Stimulated activated naive CD4-positive, alpha-beta T cell (primary cell): ENCODE measurements at places on chromosomes 16 and 17.

- DNase-seq, result peak; percentile 51
Measured at GRCh38 chr16:8936421-8936820, 27.3 kb downstream of the USP7 start.

- DNase-seq, result no peak
Measured at GRCh38 chr17:76500747-76501017, 541 bp downstream of the RHBDF2 start.

DNA sequence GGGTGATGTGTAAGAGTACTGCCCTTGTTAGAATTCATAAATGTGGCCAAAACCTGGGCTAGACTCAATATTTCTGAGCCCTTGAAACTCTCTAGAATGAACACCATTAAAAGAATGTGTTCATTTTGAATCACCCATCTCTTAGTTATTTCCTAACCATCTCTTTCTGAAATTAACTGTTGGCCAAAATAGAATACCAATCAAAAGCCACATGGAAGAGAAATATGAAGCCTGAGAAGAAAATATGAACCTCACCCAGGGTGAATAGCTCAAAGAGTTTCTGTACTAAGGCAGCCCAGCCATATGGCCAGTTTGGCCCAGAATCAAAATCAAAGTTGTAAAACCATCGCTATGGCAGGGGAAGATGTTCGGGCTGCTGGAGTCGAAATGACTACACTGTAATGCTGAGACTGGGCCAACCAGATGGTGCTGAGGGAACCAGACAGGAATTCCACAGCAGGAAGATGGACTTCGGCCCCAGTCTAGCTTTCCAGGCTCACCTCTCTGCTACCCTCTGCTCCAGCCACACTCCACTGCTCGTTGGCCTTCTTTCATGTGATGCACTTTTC is 154.3 kb upstream of the ZFHX3 start:
- DNase-seq, result no peak

GRCh38 chr16:13835935-13836730 is 83.8 kb upstream of the ERCC4 start:
- no peak for DNase-seq

GRCh38 chr17:5355421-5356129 is 63.9 kb downstream of the NUP88 start:
- DNase-seq, result no peak

DNA sequence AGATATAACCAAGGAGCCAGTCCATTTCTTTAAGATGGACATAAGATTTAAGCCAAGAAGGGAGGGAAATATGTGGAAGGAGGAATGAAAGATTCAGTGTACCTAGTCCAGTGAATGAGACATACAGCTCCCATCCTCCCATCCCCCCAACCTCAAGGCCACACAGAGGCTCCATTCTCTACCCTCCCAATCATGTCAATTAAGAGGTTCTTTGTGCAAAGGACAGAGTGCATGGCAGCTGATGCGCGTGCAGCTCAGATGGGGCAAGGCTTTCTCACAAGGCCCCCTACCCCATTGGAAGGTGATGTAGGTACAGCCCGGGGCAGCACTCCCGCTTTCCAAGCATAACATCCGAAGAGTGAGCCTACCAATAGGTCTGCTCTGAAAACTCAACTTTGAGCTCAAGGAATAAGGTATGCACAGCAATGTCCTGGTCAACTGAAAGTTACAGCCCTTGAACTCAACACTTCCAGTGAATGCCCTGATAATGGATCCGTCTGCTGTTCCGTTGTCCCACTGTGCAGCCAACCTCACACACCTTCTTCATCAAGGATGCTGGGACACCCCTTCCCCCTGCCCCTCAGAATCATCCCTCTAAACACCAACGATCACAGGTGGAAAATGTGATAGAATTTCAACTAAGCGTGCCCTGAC is 458.1 kb downstream of the SOX9 start:
- DNase-seq, result no peak

GRCh38 chr16:6038941-6039645 is 941.5 kb upstream of the EEF2KMT start:
- DNase-seq, result no peak

DNA sequence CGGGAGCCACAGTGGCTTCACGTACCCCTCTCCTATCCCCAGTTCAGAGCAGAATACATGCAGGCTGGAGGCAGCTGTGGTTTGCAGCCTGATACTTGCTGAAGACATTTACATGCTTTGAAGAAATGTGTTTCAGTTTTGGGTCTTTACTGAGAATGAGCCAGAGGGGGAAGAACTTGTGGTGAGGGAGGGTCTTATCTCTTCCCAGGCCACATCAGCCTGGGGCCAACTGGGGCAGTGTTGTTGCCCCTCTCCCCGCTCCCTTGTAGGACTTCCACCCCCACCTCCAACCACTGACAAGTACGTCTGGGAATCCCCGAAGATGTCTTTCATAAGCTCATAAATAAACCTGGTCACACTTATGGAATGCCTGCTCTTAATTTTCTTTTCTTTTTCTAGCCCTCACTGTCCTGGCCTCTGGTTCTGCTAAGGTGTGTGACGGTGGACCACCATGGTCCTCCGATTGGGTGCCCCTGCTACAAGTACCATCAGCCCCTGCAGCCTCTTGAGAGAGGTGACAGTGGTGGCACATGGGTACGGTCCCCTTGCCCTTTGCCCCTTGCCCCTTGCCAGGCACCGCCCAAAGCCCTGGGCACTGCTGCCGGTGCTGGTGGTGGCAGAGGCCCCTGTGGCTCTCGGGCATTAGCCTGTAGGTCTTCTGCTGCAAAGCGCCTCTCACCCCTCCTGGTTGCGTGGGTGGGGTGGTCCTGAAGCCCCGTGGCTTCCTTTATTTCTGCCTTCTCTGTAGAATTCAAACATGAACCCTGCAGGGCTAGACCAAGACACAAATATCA is 144.8 kb upstream of the RPH3AL start:
- DNase-seq, result no peak

GRCh38 chr16:54286090-54286365 is 559 bp downstream of the IRX3 start:
- DNase-seq, result no peak

GRCh38 chr17:64506576-64507412 is at the start of gene CEP95:
Gene CEP95, plus strand, starts transcription at chr17:64506977. Its CDS starts 121 bp downstream, at chr17:64507098.
- DNase-seq, result peak; percentile 89

GRCh38 chr17:17239832-17240231 is 2.9 kb upstream of the FLCN start:
- no peak for DNase-seq

GRCh38 chr17:20999841-21000532 is 42.8 kb downstream of the USP22 start:
- DNase-seq, result no peak

DNA sequence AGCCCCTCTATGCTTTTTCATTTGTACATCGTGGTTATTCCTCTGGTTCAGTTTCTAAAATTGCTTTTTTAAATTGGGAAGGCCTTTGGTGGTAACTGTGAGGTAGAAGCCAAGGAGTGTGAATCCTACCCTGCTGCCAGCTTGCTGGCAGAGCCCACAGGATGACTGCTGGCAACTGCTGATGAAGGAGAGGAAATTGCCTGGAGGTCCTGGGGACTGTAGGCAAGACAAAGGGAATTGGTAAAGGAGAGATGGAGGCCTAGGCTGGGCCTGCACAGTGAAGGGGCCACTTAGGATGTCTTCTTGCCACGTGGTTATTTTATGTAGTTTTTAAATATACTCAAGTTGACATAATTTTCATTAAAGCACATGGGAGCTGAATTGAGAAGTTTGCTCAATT is 15.8 kb downstream of the C17orf58 start:
- DNase-seq, result no peak

DNA sequence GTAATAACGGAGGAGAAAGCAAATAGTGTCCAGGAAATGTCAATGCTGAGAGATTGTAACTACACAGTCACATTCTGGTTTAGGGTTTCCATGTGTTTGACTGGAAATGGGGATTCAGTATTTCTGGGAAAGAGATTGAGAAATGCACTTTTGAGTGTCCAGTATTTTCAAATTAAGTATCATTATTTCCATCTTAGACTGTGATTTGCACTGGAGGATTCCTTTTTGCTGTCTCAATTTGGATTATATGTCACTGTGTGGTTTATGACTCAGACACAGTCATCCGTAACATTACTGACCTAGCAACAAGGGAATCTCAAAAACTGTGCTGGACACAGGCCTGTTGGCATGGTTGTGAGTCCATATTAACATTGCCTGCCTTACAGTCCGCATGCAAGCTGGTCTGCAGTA is 681.4 kb downstream of the CDH11 start:
- DNase-seq, result no peak

DNA sequence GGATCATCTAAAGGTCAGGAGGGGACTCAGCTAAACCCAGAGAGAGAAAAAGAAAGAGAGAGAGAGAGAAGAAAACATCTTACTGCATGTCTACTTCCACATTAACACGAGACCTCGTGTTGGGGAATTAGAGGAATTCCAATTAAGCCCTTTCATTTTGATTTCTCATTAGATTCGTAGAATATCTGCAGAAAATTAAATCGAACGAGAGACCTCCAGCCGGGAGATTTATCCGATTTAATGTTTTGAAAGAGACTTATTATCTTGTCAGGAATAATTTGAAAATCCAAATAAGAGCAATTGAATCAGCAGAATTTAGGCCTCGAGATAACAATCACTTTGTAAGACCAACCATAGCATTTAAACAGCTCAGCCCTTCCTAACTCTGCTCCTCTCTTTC is 175.6 kb downstream of the ABCC12 start:
- no peak for DNase-seq

DNA sequence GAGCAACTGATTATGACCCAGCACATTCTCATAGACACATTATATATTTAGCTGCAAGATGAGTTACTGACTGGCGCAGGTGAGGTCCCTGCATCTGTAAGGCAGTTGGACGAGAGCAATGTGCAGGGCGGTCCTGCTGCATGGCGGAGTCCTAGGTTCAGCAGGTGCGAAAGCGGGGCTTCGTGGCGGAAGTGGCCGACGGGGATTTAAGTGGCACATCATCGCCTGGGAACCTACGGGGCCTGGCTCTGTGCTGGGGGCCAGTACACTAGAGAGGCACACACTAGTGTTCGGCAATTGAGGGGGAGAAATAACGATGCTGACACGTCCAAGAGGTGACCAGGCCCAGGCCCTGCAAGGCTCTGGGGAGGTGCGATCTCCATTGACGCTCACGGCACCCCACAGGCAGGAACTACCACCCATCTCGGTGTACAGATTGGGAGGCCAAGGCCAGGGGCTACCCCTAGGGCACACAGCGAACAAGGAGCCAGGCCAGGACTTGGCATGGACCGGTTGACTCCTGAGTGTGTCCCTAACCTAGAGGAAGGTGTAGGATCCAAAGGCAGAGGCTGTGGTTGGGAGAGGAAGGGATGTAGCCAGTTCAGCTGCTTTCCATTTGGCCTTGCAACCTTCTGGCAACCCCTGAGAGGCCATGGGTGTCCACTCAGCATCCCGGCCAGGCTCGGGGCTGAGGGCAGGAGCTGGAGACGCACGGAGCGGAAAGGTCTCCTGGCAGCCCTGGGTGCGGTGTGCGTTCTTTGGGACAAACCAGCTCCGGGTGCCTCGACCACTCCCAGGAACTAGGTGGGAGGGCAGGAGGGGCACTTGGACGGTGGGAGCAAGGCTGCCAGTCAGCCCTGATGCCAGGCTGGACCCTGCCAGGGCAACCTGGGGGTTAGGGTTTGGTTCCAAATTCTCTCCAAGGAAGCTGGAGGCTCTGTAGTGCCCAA is 103.9 kb upstream of the CREBBP start:
- no peak for DNase-seq

GRCh38 chr16:89616623-89617022 is 3.2 kb downstream of the DPEP1 start:
- no peak for DNase-seq

DNA sequence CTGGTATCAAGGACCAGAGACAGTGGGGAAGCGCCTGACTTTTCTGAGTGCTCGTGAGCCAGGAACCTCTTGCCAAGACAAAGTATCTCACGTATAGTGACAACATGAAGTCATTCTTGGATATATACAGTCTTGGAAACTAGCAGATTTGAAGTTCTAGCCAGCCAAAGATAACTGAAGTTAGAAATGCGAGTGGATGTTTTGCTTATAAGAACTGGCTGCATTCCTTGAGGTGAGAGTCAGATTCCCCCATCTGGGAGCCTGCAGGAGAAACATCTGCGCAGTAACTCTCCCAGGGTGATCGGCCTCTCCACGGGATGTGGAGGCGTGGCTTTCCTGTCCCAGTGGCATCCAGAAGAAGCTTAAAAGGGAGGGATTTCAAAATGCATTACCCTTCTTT is 89.8 kb downstream of the SHISA6 start:
- DNase-seq, result no peak

- no peak for DNase-seq
Measured at GRCh38 chr16:57113042-57113453, 20.7 kb downstream of the CPNE2 start.

DNA sequence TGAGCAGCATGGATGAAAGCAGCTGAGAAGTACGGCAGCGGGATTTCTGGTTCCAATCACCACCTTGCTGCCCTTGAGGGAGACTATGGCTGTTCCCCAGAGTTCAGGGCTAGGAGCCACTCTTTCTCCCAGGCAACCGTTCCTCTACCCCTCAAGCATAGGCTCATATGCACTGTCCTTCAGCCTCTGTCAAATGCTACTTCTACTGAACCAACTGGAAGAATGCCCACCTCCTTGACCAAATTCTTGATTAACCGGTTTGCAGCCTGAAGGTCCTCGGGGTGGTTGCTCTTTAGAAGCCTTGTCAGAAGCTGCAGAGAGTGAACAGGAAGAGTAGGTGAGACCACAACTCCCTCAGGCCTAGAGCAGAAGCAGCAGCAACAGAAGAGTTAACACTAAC is 23.8 kb downstream of the GGA2 start:
- no peak for DNase-seq

- peak; percentile 38 for DNase-seq
Measured at GRCh38 chr17:58337210-58337599, 8.6 kb upstream of the TSPOAP1 start.

DNA sequence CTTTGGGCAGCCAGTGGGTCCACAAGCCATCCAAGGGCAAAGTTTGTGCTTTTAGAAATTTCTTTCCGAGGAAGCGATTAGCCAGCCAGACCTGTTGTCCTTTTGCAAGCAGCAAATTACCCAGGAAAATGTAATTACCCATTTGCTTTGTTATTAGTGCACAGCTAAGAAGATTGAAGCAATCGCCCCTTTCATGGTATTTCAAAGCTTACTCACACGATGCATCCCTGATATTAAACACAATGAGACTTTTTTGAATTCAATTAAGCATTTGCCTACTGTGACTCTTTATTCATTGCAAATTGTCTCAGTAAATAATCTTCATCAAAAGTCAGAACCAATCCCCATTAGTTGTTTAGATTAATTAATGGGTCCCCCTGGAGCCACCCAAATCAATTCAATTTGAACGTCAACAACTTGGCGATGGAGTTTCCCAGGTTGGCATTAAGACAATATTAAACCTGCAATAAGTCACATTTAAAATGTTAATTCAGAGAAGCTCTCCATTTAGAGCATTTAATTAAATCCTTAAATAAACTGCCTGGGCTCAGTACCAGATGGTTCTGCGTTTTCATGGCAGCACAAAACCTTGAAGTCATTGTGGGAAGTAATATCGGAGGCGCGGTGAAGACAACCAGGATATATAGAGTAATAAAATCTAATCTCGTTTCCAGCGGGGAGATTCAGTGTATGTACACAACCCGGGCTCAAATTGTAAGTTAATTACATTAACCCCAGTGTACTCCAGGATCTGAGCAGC is 366.2 kb upstream of the TNRC6C start:
- DNase-seq, result no peak

GRCh38 chr16:4704913-4705312 is 11.6 kb downstream of the NUDT16L1 start:
- no peak for DNase-seq
